ENCODE measurements at places on chromosomes 16 and 17.

DNA sequence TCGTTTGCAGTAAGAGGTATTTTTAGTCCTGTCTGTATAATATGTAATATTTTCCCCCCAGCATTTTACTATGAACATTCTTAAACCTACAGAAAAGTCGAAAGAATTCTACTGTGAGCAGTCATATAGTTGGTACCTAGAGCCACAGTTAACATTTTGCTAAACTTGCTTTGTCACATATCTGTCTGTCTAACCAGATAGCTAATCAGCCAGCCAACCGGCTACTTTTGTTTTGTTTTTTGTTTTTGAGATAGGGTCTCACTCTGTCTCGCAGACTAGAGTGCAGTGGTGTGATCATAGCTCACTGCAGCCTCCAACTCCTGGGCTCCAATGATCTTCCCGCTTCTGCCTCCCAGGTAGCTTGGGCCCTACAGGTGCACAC is 73.3 kb downstream of the ABCC1 start:
- DNase-seq: no peak

GRCh38 chr17:43405861-43406260 is 7.1 kb downstream of the ARL4D start:
- no peak for DNase-seq

- DNase-seq: no peak
These were observed 166.0 kb upstream of the GSE1 start for GRCh38 chr16:85446951-85447692.

GRCh38 chr16:77393955-77394354 is 40.9 kb downstream of the ADAMTS18 start:
- no peak for DNase-seq

- DNase-seq: no peak
These were observed 2.3 kb upstream of the SCRN2 start for GRCh38 chr17:47843391-47843730.

DNA sequence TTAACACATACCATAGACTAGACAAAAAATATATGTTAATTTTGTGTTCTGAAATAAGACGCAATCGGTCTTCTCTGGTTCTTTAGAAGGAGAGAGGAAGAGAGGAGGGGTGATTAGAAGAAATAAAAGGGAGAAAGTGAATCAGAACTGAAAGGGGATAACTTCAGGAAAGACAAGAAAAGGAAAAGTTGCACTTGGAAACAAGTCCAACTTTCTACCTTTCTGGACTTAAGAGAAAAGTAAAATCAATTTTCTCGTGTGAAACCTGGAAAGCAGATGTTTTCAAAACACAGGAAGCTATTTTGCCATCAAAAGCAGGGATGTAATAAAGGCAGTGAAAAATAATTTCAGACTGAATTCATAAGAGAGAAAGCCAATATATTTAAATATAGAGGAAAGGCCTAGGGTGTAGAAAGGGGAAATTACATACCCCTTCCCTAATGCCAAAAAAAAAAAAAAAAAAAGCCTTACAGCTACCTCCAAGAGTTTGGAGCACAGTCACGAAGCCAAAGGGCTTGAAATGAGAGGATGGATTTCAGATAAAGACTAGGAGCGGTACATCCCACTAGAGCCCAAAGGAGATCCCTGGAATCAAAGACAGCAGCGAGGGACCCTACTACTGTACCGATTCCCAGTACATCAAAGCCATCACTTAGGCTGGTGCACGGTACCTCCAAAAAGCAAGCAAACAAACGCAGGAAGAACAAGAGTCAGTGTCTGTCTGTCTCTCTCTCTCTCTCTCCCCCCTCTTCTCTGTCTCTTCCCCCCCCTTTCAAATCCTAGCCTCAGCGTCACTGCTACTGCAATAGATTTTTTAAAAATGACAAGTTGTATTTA is 12.1 kb upstream of the ZFHX3 start:
- no peak for DNase-seq

GRCh38 chr16:47134550-47134949 is 9.2 kb downstream of the NETO2 start:
- no peak for DNase-seq

GRCh38 chr17:6706996-6707395 is 6.2 kb downstream of the SLC13A5 start:
- no peak for DNase-seq

DNA sequence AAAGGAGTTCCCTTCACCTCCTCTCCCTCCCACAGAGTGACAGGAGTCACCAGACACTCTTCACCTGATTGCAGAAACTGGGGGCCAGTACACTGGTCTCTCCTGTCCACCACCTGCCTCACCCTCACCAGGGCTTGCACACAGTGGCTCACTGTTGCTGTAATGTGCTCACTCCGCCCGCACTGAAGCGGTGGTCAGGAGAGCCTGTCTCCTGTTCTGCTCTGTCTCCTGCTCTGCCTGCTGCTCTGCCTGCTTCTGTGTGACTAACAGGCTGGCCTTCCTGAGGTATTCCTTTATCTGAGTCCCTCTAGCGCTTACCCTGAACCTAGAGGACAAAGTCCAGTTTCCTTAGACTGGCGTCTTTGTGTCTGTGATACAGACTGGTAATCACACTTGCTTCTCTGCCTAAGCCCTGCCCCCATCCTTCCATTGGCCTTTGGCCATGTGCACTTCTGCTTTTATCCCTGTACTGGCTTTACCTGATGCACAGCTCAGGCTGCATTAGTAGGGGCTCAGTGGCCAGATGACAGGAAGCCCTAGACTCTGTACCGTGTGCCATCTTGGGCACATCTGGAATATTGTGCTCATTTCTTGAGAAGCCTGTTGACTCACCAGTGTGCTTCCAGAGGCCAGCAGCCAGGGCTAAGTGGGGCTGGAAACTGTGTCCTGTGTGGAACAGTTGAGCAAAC is 13.3 kb downstream of the PROCA1 start:
- no peak for DNase-seq

GRCh38 chr16:23377071-23377931 is 75.2 kb downstream of the SCNN1B start:
- no peak for DNase-seq

DNA sequence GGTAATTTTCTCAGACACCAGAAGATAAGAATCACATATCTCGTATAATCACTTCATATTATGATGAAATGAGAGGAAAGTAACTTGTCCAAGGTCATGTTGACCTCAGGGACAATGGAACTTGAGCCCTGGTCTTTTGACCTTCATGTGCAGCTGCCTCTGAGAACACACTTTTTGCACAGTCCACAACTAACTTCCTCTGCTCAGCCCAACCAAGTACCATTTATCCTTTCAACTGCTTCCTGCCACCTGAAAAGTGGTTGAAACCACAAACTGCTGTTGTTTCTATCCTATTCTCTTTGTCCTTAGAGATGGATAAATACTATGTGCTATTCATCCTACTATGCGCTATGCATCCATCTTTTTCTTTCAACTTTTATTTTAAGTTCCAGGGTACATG is 2.3 kb upstream of the CCL1 start:
- no peak for DNase-seq

DNA sequence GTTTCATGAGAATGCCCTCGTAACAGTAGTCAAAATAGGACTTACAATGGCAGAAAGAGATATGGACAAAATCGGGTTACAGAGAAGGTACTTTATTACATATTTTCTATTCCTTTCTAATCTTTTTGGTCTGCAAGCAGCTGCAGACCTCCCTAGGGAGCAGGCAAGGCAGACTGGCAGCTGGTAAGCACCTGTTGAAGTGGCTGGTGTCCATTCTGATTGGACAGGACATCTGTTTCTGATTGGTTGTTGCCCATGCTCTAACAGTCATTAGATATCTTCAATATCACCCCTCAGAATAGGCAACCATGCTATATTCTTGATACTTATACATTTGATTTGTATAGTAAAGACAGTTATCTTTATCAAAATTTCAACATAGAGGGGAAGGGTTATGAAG is 606.3 kb downstream of the KCNJ2 start:
- no peak for DNase-seq

- DNase-seq: no peak
These were observed 106.8 kb downstream of the ZNF778 start for GRCh38 chr16:89324056-89325010.

DNA sequence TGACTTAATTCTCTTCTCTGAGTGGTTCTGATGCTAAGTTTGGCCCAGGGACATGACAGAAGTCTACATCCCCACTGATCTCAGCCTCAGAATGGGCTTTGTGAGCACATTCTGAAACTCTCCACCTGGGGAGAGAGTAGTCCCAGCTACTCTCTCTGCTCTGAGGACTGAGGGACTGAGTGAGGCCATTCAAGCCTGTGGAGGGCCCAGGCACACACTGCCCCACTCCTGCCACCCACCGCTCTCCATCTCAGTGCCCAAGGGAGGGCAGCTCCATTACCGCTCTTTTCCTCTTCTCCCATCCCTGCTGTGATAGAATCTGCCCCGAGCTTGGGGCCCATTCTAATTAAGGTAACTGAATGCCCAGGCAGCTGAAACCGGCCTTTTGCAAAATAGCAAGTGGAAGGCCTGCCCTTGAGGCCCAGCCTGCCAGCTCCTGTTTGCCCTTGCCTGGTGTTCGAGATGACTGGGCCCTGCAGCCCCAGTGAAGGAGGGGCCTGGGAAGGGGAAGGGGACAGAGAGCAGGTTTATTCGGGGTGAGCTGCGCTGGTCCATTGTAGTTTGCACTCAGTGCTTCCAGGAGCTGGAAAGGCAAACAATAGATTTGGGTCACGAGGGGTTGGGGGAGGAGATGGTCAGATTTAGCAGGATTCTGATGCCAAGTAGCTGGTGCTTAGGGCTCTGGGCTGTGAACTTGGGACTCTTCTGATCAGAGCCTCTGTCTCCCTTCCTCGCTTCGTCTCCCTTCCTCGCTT is 76.2 kb downstream of the RAB11FIP4 start:
- no peak for DNase-seq

GRCh38 chr17:61704935-61705449 is 114.0 kb upstream of the NACA2 start:
- no peak for DNase-seq

Measured in central memory CD4-positive, alpha-beta T cell (primary cell).